ENCODE measurements at places on chromosomes 11 and 22.

DNA sequence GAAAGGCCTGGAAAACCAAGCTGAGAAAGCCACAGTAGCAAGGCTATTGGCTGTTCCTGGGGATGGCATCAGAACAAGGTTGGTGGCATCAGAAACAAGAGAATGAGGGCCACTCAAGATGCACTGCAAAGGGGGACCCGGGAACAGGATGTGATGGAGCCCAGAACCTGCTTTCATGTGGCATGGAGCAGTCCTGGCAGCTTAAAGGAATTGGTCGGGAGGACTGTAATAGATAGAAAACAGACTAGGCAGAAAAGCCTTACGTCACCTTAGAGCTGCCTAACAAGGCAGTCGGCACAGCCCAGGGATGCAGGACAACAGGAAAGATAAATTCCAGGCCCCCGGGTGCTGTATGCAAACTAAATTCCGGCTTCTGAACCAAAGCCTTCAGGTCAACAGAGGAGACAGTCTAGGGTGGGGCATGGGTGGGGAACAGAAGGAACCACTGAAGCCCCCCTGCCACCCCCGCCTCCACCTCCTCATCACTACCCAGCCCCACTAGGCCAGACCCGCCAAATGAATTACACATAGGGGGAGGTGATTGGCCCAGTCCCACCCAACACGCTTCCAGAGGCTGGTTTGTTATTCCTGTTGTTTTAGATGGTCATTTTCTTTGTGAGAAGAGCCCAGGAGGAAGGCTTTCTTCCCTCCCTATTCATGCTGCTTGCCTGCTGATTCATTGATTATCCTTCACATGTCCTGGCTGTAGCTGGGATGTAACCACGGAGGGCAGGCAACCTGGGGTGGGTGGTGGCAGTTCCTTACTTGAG lies 25.7 kb upstream of the LRRC55 start:
- DNase-seq, result no peak

GRCh38 chr11:126899961-126900748 lies 100.4 kb downstream of the KIRREL3 start:
- no peak for DNase-seq

DNA sequence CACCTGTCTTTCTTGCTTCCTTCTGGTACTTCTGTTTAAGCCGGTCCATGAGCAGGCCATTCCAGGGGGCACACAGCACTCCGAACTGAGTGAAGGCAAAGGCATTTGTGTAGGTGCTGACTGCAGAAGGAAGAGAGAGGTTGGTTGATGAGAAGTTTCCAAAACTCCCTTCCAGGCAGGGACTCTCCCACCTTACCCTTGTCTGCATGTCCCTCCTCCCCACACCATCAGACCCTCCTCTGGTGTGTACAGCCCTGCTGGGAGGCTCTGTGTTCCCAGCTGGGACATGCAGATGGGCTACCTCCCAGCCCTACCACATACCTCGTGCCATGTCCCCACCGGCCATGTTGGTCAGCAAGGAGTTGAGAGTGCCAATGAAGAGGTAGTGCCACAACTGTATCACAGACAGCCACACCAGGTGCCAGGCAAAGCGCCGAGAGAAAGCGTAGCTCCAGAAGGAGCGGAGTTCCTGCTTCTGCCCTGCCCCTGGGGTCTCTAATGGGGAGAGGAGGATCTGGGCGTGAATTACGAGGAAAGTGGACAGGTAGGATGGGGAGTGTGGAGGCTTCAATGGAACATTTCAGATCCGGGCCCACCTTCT lies 12.2 kb downstream of the SLC43A3 start:
- no peak for DNase-seq

DNA sequence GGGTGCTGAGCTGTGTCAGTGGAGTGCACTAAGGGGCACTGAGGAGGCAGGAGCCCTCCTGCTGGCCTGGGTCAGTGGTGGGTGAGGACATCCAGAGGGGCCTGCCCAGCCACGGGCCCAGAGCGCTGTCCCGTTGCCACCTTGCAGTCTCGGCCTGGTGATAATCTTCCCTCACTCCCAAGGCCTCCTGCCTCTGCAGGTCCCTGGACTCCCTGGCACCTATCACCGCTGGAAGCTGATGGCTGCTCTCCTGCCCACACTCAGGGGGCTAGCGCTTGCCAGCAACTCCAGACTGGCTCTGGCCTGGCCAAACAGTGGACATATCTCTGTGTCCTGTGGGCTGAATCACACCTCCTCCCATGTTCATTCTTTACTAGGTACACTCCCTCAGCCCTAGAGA lies 86.5 kb upstream of the PITPNB start:
- no peak for DNase-seq

GRCh38 chr11:66870131-66870530 lies 13.3 kb downstream of the LRFN4 start:
- DNase-seq, result no peak

- no peak for DNase-seq
Measured at GRCh38 chr11:7383406-7383805, 101.9 kb upstream of the OLFML1 start.

- DNase-seq, result no peak
Measured at GRCh38 chr11:33669598-33670249, 30.9 kb downstream of the C11orf91 start.

GRCh38 chr22:26075251-26075650 lies 94.0 kb upstream of the SEZ6L start:
- DNase-seq, result no peak

- DNase-seq, result no peak
Measured at GRCh38 chr11:69438286-69438920, 43.1 kb upstream of the LINC01488 start.

- DNase-seq, result no peak
Measured at GRCh38 chr11:27777033-27777432, 76.8 kb upstream of the BDNF start.

DNA sequence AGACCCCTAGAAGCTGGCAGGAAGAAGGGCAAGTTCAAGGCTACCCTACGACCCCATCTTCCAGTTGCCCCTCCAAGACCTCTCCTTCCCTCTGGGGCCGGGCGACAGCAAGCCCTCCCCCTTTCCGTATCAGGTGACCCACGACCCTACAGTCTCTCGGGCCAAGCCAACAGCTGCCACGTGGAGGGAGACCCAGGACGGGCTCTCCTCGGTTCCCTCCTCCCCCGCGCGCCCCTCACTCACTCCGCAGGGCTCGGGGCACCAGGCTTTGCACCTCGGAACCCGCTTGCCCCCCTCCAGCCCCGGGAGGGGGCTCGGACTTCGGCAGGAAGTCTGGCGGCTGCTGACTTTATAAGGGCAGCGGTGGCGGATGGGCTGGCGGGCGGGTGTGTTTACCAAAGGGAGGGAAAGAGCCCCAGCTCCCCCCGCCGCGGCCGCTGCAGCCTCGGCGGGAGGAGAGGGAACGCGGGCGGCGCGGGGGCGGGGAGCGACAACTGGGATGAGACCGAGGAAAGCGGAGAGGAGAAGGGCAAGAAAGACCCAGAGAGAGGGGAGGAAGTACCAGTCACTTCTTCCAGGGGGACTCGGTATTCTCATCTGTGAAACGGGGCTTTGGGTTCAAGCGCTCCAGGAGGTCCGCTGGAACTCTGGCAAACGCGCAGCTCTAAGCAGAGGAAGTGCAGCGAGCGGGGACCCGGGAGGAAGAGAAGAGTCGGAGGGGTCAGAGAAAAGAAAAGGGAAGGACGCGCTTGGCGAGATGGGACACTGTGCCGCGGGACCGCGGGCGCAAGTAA lies 767 bp downstream of the SLC43A1 start:
- DNase-seq, result peak; percentile 77

DNA sequence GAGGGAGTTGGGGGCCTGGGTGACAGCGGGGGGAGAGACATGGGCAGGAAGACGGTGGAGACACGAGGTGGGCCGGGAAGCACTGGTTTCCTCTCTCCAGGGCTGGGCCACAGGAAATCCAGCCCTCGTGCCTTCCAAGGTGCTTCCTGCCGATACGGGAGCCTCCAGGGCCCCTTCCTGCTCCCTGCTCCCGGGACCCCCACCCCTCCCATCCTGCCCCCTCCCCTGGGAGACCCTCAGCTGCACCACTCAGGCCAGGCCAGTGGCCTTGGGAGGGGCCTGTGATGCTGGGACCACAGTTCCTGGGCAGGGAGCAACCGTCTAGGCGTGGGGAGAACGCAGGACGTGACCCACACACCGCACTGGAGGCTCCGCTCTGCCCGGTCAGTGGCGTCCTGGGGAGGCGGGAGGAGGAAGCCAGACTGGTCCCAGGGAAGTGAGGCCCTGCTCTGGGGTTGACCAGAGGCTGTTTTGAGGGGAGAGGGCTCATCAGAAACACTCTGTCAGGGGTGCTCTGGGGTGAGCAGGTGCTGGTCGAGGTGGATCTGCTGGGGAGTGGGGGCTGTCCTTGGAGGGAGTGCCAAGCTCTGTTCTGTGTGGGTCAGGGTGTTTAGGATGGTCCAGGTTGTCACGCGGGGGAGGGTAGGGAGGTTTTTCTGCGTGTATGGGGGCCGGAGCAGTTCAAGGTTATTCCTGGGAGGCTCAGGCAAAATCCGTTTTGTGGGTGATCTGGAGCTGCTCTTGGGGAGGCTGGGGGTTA lies at the start of gene SHANK3:
Gene SHANK3 (plus strand): TSS at position 353 of the 760 bp plus-strand sequence.
- DNase-seq, result no peak

DNA sequence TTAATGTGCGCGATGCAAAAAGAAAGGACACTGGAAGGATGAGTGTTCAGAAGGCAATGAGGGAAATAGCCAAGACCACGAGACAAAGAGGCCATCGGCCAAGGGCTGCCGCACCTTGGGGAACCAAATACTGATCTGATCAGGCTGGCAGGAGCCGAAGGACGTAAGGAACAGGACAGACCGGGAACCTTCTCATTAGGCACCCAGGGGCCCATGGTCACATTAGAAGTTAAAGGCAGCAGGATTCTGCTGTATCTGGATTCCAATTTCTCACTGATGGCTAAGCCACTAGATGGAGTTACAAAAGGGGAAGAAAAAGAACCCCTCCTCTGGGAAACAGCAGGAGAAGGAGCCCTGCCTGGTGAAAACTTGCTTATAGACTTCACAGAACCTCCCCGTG lies 28.8 kb upstream of the CPT1A start:
- DNase-seq, result no peak

GRCh38 chr22:40714499-40715337 lies 35.4 kb downstream of the MCHR1 start:
- no peak for DNase-seq

DNA sequence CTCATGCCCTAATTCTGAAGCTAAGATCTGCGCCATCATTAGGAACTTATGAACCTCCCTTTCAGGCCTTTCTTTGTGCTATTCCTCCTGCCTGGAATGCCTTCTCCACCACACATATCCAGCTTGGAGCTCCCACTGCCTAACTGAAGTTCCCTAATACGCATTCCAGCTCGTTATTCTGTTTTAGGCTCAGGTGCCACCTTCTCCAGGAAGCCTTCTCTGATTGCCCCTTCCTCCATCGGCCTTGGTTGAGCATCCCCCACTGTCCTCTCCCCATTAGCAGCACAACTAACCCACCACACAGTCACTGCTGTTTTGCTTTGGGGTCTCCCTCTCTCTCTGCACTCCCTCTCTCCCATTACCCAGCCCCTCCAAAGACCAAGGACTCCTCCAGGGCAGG lies 5.2 kb downstream of the CRYBB1 start:
- no peak for DNase-seq

GRCh38 chr22:40289991-40290459 lies 56.3 kb upstream of the ADSL start:
- peak; percentile 77 for DNase-seq

- DNase-seq, result no peak
Measured at GRCh38 chr11:94730153-94730552, 38.0 kb upstream of the AMOTL1 start.

GRCh38 chr11:62713343-62713742 lies 5.9 kb downstream of the GNG3 start:
- no peak for DNase-seq

DNA sequence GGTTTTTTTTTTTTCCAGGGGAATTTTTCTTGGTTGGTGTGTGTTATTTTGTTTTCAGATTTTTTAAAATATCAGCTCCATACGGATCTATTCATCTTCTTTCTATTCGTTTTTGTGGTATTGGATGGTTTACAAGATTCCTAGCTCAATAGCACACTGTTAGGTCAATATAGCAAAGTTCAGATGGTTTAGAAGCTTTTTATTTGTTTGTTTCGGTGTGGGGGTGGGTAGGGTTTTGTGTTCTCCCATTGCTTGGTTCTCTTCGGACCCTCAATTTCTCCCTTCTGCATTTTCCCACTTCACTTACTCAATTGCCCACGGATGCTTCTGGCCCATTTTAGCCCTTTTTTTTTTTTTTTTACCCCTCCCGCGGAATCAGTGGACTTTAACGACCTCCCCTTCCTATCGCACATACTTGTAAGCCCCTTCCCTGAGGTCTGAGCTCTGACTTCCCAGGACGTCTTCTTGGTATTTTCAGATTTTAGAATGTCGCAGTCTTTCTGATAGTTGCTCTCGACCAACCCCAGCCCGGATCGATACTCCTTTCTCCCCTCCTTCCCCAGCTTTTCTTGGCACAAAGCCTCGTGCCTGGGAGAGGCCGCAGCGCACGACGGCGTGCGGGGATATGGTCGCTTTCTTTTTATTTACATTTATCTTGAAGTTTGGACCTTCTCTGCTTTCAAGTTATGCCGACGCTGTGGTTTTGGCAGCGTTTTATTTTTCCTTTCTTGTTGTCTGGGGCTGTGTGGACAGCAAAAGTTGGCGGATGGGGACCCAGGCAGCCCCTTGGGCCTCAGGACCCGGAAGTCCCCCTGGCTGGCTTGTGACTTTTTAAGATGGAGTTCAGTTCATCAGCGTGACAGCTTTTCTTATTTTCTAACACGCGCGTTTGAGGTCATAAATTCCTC lies 4.4 kb upstream of the SPDYC start:
- no peak for DNase-seq

DNA sequence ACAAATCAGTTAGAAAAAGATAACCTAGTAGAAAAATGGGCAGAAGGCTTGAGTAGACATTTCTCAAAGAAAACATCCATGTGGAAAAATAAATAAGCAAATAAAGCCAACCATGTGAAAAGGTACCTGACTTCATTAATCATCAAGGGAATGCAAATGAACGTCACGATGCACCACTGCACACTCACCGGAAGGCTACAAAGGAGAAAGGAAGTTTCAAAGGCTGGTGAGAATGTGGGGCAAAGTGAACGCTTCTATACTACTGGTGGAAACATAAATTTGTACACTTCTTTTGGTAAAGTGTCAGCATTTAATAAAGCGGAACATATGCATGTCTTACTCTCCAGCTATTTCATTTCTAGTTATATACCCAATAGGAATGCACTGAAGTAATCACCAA lies 166.8 kb downstream of the CSNK2A3 start:
- DNase-seq, result no peak

Data from activated naive CD4-positive, alpha-beta T cell treated with anti-CD3 and anti-CD28 coated beads, Interleukin-2, amount 10 ng/mL, durations not matched to agents 7 days and 5 days (primary cell).